Activated CD4-positive, alpha-beta T cell treated with anti-CD3 and anti-CD28 coated beads, Interleukin-10, Interleukin-2, amounts not matched to agents 100 ng/mL and 50 ng/mL, durations not matched to agents 16 hours and 8 hours (primary cell): ENCODE measurements at places on chromosomes 4 and X.

- DNase-seq: no peak
Observed at GRCh38 chr4:20289782-20290181, 38.1 kb downstream of the SLIT2 start.

DNA sequence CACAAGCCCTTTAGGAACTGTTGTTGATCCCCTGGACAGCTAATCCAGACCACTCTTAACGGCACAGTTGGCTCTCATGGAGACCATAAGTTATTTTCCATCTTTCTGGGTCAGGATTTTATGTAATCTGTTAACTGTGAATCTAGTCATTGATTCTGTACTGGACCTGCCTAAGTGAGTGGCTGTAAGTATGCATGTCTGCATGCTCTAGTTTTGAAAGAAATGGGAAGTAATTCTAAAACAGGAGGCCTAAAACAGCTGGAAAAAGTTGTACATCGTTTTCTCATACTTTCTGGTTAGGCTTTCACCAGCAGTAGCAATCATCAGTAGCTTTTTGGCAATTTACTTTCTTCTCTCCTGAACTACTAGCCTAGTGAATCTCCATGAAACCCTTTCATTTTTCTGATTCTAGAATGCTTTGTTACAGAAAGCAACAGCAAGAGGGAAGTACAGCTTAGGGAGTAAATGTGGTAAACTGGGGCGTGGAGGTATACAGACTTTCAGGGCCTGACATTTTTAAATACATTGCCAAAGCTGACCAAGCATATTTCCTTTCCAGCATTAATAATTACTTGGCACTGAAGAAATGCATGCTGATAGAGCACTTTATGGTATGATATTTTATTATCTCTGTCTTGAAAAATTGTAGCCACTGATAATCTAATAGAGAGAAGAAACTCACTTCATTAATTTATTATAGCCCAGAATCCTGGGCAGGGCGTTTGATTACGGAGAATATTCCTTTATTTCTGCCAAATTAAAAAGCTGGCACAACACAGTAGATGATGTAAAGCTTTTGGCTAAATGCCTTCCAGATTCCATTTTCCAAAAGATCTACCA, 202.7 kb downstream of the BANK1 start:
- no peak for DNase-seq

GRCh38 chr4:168825975-168826374, 184.1 kb downstream of the CBR4 start:
- no peak for DNase-seq

GRCh38 chr4:2689825-2690700, 66.1 kb downstream of the TNIP2 start:
- peak; percentile 60 for DNase-seq

DNA sequence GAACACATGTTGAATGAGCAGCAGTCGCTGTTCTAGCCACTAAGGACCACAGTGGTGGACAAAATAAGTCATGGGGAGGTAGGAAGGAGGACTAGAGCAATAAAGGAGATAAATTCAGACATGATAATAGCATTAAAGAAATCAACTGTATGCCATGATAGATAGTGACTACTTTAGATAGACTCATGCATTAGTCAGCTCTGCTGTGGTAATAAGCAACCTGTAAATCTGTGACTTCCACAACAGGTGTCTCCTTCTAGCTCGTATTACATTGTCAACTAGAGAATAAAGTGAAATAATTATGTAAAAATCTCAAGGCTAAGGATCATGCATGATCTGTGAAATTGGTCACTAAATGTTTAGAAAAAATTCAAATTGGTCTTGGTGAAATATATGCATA, 77.9 kb downstream of the WWC2 start:
- no peak for DNase-seq

DNA sequence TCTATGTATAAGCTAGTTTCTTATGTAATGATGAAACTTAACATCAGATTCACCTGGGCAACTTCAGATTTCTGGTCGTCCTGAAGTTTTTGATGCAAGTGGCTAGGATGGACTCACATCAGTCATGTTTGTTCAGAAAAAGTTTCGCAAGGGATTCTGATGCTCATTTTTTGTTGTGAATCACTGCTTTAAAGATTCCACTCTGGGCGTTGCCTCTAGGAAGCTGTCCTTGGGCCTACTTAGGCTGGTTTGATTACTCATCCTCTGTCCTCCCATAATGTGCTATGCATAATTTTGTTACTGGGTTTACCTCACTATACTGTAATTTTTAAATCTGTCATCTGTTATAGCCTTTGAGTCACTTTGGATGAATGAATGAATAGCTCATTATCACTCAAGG, 30.8 kb downstream of the HERC3 start:
- no peak for DNase-seq

- peak; percentile 35 for DNase-seq
Observed at GRCh38 chr4:102614801-102615200, 113.6 kb downstream of the NFKB1 start.

- DNase-seq: no peak
Observed at GRCh38 chr4:100289946-100290345, 99.7 kb upstream of the DDIT4L start.

- no peak for DNase-seq
Observed at GRCh38 chr4:73917081-73917501, 47.9 kb downstream of the CXCL1 start.

DNA sequence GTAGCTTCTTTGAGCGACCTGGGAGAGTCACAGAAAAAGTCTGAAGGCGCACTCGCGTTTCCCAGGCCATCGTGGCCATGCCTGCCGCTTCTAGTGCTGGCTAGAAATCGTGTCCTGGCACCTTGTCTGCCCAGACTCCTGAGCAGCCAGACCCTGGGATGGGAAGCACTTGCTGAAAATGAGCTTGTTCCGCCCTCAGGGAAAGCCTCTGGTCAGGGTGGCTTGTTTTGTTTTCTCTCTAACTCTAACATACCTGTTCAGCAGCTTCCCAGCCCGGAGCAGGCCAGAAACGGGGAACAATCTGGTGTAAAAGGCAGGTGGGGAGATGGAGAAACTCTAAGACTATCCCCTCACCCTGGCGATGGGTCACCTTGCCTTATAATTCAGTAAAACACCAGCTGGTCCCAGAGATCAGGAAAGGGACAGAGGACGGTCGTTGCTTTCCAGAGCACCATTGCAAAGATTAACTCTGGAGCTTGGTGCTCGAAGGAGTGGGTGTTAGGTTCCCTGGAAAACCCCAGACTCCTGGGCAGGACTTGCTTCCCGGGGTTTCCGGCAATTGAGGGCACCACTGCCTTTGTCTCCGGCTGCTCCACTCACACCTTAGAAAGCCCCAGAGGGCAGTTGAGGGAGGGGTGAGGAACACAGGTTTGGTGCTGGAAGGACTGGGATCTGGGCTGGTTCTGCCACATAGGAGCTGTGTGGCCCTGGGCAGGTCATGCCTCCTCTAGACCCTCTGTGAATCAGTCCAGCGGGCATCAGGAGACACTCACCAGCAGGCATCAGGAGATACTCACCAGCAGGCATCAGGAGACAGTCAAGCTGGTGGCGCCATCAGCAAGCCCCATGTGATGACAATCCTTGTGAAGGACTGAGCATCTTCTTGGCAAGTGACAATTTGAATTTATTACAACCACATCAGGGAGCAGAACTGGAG, 4.5 kb upstream of the SH3TC1 start:
- DNase-seq: no peak

DNA sequence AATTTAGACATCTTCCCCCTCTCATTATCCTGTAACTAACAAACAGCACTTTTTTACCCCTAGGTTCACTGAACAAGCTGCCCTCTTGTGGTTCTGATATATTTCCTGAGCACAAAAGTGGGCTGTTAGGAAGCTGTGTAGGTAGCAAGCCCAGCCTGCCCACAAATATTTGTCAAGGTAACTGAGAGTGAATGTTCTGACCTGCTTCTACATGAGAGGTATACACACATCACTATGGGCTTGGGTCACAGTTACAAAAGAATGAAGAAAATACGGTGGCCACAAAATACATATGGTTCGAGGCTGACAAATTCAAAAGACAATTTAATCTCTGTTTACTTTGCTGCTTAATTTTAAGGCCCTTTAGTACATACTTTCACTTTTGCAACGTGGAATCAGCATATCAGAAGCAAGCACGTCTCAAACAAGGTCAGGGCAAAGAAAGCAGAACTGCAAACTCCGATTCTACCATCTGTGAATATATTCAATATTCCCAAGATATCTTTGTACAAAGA, 78.7 kb downstream of the RBM47 start:
- peak; percentile 43 for DNase-seq

DNA sequence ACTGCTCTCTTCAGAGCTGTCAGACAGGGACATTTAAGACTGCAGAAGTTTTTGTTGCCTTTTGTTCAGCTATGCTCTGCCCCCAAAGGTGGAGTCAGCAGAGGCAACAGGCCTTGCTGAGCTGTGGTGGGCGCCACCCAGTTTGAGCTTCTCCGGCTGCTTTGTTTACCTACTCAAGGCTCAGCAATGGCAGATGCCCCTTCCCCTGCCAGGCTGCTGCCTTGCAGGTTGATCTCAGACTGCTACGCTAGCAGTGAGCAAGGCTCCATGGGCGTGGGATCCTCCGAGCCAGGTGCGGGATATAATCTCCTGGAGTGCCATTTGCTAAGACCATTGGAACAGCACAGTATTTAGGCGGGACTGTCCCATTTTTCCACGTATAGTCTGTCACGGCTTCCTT, 371.4 kb upstream of the AMOT start:
- DNase-seq: no peak

DNA sequence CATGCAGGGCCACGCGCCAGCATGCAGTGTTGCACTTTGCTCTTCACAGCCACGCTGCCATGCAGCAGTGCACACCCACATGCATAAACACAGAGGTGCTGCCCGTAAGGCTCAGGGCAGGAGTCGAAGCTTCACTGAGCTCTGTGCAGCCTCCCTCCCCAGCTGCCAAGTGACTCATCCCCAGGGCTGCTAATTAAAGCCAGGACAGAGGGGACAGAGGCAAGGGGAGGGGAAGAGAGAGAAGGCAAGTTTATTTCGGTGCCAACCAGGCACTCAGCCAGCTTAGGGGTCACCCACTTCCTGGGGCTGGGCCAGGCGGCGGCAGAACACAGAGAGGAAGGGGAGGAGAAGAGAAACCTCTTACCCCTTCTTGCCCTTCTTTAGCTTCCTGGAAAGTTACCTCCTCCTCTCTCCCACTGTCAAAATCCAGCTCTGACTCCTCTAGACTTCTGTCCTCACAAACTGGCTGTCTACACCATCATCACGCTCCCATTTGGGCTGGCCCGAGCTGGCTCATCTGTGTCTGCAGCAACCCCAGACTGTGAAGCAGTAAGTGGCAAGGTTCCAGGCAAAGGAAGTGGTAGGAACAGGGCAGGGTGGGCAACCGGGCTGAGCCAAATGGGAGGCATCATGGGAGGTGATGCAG, 6.2 kb upstream of the IQSEC2 start:
- DNase-seq: peak; percentile 38

DNA sequence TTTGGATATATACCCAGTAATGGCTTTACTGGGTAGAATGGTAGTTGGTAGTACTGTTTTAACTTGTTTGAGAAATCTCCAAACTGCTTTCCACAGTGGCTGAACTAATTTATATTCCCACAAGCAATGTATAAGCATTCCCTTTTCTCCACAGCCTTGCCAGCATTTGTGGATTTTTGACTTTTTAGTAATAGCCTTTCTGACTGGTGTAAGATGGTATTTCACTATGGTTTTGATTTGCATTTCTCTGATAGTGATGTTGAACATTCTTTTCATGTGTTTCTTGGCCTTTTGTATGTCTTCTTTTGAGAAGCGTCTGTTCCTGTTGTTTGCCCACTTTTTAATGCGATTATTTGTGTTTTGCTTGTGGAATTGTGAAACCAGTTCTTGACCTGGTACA, 290.5 kb downstream of the BMPR1B start:
- DNase-seq: no peak

- no peak for DNase-seq
Observed at GRCh38 chr4:8473198-8473919, 32.8 kb downstream of the TRMT44 start.
